ENCODE measurements at places on chromosomes 1 and 21.

GRCh38 chr1:241406421-241406820 lies 49.4 kb upstream of the RGS7 start:
- DNase-seq: no peak

DNA sequence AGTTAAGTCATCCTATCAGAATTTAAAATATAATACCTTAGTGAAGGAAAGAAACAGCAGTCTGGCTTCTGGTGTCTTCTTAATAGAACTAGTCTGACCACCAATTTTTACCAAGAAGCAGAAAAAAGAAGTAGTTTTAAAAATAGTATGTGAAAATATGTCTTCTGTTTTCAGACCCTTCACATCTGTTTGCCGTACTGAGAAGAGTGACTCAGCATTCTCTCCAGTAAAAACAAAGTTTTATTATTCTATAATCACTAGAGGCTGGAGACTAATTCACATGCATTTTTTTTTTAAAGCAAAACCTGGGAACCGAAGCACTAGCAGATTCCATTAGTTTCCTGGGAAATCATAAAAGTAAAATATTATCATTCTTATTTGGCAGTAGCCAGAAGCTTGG lies 163.8 kb downstream of the COL24A1 start:
- no peak for DNase-seq

- no peak for DNase-seq
Measured at GRCh38 chr1:159872891-159873290, 10.4 kb upstream of the VSIG8 start.

DNA sequence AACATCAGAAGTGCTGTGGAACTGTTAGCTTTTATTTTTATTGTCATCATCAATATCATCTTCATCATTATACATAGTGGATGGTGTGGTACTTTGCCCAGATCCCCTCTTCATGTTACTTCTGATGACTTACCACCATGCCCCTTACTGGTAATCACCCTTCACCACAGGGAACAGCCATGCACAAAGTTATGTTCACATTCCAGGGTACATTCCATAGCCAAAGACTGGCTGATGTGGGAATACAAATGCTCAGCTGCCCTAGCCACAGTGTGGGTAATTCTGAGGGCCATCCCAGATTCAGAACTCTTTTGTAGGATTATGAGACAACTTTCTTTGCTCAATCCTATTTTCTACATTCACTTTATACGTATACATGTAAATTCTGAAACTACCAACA lies 691.3 kb upstream of the CXADR start:
- no peak for DNase-seq

GRCh38 chr1:109388884-109389637 lies 8.7 kb downstream of the SORT1 start:
- DNase-seq: no peak

DNA sequence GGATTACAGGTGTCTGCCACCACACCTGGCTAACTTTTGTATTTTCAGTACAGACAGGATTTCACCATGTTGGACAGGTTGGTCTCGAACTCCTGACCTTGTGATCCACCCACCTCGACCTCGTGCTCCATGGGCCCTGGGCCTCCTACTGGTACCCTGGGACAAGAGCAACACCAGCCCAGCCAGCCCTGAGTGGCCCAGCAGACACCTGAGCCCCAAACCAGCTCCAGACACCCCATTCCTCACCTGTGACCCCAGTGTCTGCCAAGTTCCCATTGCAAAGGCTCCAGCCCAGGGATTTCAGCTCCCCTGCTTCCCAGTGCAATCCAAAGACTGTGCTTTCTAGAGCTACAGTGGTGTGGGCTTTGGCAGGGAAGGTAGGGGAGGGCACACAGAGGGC lies 14.6 kb downstream of the MEF2D start:
- no peak for DNase-seq

DNA sequence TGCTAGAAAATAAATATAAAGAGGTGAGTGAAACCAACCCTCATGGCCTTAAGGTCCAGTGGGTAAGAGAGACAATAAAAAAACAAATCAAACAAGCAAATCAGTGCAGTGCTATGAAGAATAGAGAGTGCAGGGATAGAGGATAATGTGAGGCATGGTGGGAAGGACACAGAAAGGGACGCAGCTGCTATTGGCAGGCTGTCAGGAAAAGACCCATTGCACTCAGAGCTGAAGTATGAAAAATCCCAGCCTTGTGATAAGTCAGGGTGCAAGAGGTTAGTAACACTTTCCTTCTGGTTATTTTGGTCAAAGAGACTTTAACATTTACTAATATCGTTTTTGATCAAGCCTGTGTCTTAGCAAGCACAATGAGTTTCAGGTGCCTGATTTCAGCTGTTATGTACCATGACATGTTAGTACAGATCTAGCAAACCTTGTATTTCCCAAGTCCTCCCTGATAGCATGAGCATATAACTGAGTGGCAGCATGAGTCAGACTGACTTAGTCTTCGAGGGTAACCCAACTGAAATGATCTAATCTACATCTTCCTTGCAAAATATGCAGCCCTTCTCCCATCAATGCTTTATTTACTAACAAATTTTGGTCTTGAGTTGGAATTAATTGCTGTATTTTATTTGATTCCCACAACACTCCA lies 31.7 kb downstream of the CHML start:
- DNase-seq: no peak

DNA sequence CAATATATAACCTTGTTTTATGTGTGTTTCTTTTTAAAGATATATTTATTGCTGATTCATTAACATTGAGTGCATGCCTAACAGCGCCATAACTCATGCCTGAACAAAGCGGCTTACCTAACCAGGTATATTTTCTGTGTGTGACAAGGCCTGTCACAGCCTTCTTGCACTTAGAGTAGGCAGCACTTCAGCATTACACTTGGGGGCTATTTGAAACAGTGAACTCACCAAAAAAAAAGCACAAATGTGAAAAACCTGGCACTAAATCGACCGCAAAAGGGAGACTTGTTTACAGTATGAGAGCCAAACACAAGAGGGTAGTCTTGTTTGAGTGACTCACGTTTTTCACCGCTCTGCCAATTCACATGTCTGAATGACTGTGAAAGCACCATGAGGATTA lies 111.7 kb downstream of the DISP1 start:
- no peak for DNase-seq

DNA sequence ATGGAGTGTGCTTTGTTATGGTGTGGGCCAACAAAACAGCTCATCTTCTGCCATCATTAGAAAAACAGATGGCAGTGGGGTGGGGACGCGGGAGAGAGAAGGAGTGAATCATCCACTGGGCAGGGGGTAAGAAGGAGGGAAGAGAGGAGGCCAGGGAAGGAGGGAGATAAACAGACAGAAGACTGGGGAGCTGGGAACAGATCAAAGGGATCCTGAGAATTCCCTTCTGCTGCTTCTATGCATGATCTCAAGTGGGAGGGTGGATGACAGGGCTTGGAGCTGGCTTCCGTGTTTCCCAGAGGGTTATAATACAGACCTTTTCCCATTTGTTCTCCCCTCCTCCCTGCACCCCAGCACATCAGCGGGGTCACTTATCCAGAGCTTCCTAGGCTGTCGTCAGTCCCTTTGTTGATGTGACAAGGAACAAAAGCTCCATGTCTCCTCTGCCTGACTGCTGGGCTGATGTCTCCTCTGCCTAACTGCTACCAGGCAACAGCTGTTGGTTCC lies 338.6 kb downstream of the PAPPA2 start:
- DNase-seq: no peak

DNA sequence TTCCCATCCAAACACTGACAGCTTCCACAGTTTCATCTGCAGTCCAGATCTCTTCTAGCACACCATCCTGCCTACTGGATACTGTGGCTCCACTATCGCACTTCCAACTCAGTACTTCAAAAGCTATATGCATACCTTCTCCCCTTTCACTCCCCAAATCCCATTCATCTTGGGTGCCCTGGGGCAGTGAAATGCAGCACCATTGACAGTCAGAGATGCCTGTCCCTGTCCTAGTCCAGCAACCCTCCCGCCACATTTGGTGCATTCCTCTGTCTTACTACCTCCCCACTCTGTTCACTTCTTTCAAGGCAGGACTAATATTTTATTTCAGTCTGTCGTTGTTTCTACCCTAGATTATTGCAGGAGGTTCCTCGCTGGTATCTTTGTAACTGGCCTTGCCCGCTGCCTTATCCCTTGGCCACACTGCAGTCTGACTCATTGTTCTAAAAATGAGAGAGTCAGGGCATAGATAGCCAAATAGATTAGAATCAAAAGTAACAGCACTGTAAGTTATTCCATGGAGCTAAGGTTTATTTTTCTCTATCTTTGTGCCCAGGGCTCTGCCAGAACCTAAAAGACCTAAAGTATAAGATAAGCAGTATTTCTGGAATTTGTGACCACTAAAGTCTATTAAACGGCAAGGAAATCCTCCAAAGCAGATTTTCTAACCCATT lies 96.7 kb downstream of the ESRRG start:
- DNase-seq: no peak

GRCh38 chr1:244077473-244078220 lies 26.6 kb downstream of the ZBTB18 start:
- DNase-seq: no peak

GRCh38 chr1:173100476-173101107 lies 49.9 kb upstream of the TNFSF18 start:
- no peak for DNase-seq

- no peak for DNase-seq
Measured at GRCh38 chr1:224256640-224257039, 73.3 kb downstream of the NVL start.

DNA sequence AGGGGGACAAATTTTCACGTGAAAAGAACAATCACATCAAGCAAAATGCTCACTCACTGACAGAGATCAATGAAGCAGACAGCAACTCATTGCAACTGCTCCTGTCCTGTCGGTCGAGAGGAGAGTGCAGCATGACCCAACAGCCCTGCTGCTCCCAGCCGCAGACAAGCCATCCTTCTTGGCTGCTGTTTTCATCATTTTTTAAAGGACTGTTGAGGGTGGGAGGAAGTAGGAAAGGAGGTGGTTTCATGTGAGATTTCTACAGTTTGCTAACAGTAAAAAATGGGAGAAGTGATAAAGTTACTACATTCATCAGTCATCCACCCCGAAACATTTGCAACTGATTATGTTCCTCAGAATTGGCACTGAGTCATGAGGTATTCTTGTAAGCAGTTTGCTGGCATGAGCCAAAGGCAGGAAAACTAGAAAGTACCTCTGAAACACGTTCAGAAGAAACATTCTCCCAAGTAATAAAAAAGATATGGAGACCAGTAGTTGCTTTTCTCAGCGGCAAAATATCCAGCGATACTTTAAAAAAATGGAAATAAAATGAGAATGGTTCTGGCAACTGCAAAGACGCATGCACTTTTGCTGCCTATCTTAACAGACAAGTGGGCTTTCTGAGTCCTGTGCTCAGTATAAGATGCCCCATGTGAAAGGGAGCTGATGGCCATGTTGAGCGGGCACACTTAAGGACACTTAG lies 72.0 kb upstream of the CLDN14 start:
- DNase-seq: peak; percentile 17

DNA sequence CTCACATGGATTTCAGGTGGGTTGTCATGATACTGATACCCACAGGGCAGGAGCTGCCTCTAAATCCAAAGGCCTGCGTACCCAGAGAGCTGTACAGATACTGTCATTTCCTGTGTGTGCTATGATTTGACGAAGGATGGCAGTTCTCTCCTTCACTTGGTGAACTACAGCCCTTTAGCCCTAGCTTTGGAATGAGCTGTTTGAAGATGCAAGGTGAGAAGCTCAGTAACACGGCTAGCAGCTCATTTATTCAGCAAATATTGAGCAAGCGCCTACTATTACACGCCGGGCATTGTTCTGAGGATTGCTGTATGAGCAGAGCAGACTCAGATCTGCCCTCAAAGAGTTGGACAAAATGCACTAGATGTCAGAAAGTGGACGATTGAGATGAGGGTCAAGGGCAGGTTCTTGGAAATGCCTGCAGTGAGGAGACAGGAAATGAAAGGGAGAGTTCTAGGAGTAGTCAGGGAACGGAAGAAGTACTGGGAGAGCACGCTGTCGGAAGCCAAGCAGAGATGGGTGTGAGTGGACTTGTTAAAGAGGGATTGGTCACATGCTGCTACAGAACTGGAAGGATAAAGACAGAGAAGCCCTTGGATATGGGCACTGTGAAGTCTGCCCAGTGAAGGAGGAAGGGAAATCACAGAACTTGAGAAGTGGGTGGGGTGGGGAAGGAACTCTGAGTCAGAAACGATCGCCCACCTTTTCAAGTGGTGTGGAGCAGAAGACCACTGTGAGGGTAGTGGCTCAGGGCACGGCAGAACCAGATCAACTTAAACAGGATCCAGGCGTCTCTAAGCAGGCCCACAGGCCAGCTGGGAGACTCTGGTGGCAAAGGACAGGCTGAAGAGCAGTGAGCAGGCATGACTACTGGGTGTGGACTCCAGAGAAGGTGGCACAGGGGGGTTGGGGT lies 7.1 kb downstream of the PTGFRN start:
- DNase-seq: no peak

DNA sequence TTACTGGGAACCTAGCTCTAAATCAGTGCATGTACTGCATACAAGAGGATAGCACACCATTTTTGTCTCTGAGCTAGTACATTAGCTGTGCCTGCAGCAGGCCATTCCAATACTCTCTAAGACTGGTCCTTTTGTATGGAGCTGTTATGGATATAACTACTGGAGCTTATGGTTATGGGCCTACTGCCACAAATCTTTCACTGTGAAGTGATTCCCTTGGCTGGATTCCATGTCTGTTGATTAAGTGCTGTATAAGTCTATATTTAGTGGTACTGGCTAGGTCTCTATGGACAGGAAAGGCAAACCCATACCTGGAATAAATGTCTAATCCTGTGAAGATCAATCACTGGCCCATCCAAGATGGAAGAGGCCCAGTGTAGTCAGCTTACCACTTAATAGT lies 12.0 kb downstream of the ZFYVE9 start:
- DNase-seq: no peak

DNA sequence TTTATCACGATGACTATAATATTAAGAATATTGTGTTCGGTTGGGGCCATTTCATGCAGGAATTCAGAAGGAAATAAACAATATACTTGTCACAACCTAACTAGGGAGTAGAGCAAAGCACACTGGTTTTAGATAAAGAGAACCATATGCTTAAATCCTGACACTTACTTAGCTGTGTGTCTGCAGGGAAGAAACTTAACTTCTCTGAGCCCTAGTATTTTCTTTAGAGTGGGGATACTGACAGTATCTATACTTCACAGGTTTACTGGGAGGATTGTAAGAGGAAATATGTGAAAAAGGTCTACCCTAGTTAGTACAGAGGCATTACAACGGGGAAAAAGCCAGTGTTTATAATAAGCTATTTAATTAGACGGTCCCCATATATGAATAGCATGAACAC lies 72.9 kb downstream of the IARS2 start:
- DNase-seq: no peak

- peak; percentile 54 for DNase-seq
Measured at GRCh38 chr1:119372503-119373086, 4.0 kb downstream of the HAO2 start.

DNA sequence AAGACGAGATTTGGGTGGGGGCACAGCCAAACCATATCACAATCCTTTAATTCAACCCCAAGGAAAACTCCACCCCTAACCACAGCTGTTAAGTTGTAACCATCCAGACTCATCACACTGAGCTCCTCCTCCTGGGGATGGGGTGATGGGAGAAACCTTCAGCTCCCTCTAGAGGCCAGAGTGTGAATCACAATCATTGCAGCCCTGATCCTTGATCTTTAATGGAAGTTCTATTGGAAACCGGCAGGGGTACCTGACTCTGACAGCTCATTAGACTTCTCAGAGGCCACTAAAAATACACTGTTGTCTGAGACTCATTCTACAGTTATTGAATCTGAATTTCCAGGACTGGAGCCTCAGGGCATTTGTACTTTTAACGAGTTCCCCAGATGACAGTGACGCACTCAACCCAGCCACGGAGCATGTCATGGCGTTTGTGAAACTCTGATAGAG lies 127.2 kb downstream of the IGSF21 start:
- DNase-seq: peak; percentile 75

- no peak for DNase-seq
Measured at GRCh38 chr1:243956450-243956849, 94.6 kb upstream of the ZBTB18 start.

Measured in ecto neural progenitor cell (in vitro differentiated cells).